ENCODE measurements at places on chromosomes 11 and 22.

GRCh38 chr11:11565636-11566035, 56.2 kb downstream of the GALNT18 start:
- DNase-seq = no peak

DNA sequence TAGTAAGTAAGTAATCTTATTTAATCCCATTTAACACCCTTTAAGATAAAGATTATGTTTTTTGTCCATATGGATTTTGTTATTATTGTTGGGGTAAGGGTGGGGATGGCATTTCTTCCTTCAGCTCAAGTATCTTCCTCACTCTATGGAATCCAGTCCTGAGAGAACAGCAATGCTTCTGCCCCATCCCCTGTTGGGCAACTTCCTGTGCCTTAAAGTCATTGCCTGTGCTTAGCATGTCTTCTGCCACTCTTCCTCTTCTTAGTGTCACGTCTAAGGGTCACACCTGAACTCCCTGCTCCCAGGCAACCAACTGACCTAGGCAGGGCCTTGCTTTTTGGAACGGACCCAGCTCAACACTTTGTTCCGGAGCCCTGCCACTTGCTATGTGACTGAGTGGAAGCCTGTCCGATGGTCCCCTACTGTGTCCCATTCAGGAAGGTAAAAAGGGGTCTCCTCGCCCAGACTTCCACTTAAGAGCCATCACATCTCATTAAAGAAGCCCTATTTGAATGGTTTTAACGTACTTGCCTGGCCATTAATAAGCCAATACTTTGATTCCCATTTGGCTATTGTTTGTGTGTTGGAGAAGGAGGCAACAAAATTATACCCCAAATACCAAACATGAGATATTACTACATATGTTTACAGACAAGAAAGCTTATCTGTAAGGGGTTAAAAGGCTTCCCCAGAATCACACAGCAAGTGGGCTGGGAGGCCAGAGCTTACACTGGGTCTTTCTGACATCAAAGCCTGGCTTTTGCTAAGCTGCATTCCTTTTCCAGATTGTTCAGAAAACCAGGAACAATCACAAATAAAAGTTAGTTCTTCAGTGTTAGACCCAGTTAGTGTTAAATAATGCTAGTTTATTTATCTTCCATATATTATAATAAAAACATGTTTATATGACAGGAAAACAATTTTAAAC, 59.2 kb downstream of the RAB38 start:
- peak; percentile 35 for DNase-seq

GRCh38 chr22:35451592-35451991, 51.7 kb downstream of the MCM5 start:
- DNase-seq = no peak

DNA sequence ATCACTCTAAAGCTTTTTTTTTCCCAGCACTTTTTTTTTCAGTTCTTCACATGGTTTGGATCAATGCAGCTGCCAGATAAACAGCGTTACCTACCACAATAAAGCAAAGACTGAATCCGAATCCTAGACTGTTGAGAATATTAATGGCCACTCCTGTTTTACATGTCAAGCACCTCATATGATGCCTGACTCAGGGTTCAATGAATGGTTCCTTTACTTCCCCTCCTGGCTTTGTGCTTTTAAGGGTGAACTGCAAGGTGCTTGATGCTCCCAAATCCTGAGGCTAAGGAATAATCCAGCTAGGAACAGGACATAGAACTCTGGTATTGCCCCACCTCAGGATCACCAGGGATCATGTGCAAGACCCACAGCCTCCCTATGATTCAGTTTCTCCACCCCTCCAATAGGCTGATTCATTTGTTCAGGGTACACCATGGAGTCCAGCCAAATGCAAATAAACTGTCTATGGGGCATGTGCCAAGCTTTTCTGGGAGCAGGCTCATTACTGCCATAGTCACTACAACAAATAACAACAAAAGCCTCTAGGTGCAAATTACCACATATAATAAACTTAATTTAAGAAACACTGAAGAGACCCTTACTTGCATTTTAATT, 104.3 kb downstream of the GAB2 start:
- peak; percentile 62 for DNase-seq

GRCh38 chr11:108199446-108200321, 22.8 kb downstream of the NPAT start:
- DNase-seq = peak; percentile 88

- no peak for DNase-seq
These were observed 3.8 kb downstream of the CFL1 start for GRCh38 chr11:65854161-65854592.

GRCh38 chr22:30314915-30315314, 11.8 kb downstream of the TBC1D10A start:
- DNase-seq = peak; percentile 74

- DNase-seq = no peak
These were observed 17.1 kb downstream of the APOL4 start for GRCh38 chr22:36184433-36185025.

- DNase-seq = no peak
These were observed 92.6 kb downstream of the OR5AK2 start for GRCh38 chr11:57081356-57081755.

Measured in suppressor macrophage (primary cell).